Head of caudate nucleus (tissue), 42 donors: ENCODE measurements at places on chromosomes 16 and 17.

DNA sequence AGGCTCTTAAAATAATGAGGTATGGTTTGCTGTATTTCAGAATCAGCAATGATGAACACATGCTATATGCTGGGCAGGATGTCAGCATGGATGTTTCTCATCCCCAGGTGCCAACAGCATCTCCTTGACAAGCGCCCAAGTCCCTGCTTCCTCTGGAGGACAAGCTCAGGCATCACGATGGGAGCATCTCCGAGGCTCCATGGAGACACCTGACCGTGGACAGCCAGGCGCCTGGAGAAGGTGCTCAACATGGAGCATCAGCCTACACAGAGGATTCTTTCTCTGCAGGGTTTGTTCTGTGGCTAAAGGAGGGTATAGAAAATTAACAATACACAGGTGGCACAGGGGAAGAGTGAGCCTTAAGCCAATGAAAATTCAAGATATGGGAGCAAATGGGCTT lies 72.1 kb downstream of the SLC5A11 start:
- DNase-seq: no peak

DNA sequence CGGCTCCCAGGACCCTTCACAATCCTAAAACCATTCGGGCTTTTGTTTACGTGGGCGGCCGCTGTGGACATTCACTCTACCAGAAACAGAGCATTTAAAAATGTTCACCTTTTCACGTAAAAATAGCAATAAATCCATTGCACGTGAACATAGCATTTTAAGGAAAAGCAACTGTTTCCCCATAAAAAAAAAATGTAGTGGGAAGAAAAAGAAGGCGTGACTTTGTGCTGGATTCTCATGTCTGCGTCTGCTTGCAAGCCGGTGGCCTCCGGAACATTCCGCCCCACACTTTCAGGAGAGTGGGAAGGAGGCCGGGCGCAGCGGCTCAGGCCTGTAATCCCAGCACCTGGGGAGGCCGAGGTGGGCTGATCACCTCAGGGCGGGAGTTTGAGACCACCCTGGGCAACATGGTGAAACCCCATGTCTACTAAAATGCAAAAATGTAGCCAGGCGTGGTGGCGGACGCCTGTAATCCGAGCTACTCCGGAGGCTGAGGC lies 13.4 kb upstream of the GNG13 start:
- DNase-seq: no peak

DNA sequence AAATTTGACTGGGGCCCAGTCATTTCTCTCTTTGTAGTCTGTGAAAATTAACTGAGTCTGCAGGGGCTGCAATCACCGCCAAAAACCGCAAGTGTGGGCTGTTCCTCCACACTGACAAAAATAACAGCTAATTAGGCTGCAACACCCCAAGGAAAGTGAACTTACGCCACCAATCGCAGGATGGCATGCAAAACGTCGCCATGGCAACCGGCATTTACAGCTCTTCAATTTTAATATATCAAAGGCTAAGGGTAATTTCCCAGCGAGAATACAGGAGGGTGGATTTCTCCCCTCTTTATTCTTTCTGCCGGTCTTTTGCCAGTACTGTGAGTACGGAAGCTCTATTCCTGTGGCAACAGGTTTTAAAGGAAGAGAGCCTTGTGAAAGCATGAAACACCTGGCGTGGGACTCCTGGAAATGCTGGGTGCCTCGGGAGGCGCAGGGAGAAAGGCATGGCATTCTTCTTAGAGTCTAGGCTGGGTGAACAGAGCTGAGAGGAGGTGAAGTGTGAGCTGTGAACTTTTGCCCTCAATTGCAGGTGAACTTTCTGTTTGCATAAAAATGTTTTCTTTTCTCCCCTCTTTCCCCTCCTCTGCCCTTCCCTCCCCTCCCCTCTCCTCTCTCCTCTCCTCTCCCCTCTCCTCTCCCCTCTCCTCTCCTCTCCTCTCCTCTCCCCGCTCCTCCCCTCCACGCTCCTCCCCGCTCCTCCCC lies 399.7 kb downstream of the XYLT1 start:
- DNase-seq: peak; percentile 69

DNA sequence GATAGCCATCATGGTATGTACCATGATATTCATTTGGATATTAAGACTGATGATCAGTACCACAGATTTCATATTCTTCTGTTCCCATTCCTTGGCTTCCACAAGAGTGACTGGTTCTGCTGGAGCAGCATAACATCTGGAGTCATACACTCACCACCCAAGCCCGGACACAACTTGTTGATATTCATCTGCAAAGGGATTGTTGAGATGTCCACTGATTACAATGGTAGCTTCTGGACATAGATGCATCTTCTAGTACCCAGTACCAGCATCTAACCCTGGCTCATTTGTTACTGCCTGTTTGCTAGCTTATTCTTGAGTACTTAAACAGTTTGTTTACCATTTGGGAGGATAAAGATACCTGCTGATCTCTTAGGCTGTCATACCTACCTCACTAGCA lies 235.7 kb upstream of the AXIN2 start:
- no peak for DNase-seq

- DNase-seq: no peak
Observed at GRCh38 chr17:33804401-33804800, 450.7 kb upstream of the CCL2 start.

DNA sequence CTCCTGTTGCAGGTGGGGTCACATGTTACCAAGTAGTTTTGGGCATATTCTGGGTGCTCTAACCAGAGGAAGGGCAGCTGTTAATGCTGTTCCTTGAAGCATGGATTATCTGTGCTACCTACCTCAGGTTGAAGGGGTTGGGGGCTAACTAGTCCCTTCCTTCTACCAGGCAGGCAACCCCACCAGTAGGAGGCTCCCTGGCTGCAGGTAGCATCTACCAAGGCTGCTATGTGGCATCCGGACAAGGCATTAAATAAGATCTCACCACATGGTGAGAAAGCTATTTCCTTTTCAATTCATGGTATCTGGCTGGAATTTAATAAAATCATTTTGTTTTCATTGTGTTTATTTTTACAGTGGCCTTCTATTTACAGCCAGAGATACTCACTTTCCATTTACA lies 62.5 kb downstream of the CACNG3 start:
- no peak for DNase-seq

GRCh38 chr16:30858829-30859423 lies 35.0 kb downstream of the BCL7C start:
- DNase-seq: no peak

DNA sequence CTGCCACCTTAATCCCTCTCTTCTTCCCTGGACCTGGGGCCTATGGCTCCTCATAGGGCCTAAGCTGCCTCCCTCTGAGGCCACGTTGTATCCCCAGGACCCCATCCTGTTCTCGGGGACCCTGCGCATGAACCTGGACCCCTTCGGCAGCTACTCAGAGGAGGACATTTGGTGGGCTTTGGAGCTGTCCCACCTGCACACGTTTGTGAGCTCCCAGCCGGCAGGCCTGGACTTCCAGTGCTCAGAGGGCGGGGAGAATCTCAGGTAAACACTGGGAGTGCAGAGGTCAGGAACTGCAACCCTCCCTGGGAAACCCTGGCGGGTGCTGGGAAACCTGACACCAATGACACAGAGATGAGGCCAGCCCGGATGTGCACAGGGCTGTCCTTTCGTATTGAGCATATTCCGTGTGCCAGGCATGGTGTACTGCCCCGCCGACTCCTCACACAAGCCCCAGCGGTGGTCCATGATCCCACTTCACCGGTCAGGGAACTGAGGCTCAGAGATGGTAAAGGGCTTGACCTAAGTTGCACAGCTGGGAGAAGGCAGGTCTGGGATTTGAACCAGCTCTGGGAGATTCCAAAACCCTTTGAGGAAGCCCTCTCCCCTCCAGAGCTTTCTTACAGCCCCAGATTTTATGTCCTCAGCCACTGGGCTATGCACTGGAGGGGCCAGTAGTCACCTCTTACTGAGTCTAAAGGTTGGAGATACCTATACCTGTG lies 22.9 kb downstream of the ANKRD40 start:
- DNase-seq: no peak

DNA sequence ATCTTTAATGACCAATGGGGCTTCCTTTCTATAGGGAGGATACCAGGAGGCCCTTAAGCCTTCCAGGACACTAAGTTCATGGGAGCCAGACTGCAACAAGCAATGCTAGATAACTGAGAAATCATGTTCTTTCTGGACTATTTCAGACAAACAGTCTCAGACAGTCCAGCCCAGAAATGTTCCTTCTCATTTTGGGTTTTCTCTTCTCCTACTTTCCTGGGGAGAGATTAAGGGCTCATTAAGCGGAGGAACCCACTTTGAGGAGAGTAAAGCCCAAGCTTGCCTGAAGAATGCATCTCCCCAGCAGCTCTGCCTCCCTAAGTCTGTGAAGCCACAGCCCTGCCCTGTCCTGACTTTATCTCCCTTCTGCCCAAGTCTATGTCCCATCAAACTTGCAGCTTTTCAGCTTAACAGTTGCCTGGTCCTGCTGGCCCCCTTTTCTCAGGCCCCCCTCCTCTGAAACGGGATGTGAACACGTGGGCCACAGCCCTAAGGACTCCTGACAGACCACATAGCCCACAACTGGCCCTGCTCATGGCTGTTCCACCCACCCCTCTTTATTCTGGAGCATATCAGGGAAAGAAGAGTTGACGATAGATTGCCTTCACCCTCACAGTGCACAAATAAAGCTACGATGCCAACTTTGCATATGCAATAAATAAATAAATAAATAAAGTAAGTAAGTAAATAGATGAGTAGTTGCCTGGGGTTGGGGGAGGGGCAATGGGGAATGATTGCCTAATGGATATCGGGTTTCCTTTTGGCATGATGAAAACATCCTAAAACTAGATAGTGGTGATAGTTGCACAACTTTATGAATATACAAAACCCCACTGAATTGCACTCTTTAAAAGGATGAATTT lies 111.0 kb downstream of the N4BP1 start:
- DNase-seq: no peak

DNA sequence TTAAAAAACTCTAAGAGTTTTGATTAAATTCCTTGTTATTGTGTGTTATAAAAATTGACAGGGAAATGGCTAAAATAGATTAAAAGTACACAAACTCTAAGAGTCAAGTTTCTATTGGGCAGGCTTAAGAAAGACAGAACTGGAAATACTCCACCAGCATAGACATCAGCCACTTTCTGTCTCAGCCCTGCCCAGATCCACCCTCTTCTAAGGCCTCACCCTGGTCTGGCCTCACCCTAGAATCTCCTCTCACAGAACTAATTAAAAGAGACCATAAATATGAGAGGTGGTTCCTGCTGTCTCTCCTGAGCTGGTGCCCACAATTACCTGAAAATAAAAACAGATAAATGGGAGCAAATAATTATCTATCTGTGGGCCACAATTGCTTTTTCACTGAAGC lies 1951.0 kb downstream of the TP53TG3F start:
- DNase-seq: no peak

GRCh38 chr17:73338050-73338521 lies 26.3 kb upstream of the CDC42EP4 start:
- DNase-seq: no peak
